Panc1 (cell line): ENCODE measurements at places on chromosomes 5 and 9. TPM values are rescaled to one million over a fixed set of nuclear protein-coding genes. Genes with fewer than 3 reads are reported as not detected.

- DNase-seq: no peak
These were observed 59.9 kb downstream of the GRAMD2B start for GRCh38 chr5:126483156-126483555.

DNA sequence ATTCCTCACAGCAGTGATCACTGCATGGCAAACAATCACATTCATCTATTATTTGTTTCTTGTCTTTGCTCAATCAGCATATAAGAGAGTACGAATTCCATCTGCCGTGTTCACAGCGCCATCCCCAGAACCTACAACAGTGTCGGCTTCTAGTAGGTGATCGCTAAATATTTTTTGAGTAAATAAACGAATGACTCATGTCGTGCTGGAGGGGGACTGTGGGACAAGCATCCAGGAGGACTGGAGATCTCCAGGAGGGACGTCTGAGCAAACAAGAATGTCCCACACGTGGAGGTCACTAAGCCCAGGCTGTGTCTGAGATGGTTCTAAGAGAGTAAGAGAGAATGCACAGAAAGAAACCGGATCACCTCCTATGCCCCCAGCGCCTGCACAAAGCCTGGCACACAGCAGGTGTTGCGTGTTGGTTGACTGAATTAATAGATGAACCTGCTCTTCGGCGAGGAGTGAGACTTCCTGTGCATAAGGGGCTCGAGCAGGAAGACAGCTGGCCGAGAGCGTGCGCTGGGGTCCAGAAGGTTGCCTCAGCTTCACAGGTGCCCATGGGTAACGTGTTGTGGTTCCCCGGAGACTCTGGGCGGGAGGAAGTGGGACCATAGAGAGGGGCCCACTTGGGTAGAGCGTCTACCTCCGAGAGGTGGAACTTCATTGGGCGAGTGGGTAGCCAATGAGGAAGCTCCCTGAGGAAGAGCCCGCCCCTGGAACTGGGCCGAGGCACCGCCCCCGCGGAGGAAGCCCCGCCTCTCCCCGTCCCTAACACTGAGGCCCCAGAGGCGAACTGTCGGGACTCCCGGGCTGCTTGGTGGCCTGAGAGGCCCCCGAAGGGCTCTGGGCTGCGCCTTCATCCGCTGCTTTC is 193.0 kb downstream of the MELK start:
- no peak for DNase-seq

GRCh38 chr5:1985781-1986180 is 103.1 kb upstream of the IRX4 start:
- DNase-seq: no peak

- no peak for DNase-seq
These were observed 129.1 kb upstream of the ZNF462 start for GRCh38 chr9:106733828-106734380.

- DNase-seq: no peak
These were observed 28.4 kb downstream of the PSAT1 start for GRCh38 chr9:78325343-78325742.

- no peak for DNase-seq
These were observed 1.2 kb upstream of the PHF2 start for GRCh38 chr9:93574900-93575795.

DNA sequence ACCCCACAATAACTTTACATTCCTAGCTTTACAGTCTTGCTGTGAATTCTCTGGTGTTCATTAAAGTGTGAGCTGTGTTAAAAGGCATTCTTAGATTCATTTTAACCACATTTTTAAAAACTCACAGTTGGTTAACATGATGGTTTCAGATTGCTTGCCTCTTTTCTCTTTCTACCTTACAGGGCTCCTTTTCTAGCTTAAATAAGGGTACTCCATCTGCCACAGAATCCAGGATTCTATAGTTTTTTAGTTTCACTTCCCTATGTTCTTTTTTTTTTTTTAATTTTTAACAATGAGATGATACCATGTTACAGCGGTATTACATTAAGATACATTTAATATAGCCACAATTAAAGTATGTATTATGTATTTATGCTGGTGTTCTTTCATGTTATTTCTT is 3.9 kb upstream of the FBXO4 start:
- no peak for DNase-seq

Gene FBN2
- total RNA-seq: 0.08 TPM

DNA sequence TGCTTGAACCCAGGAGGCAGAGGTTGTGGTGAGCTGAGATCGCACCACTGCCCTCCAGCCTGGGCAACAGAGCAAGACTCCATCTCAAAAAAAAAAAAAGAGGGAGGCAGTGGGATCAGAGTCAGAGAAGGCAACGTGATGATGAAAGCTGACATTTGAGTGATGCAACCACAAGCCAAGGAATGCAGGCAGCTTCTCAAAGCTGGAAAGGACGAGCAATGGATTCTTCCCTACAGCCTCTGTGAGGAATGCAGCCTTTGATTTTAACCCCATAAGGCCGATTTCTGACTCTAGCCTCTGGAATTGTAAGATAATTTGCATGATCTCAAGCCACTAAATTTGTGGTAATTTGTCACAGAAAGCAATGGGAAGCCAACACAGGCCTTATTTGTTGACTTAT is 9.8 kb downstream of the TGFBI start:
- DNase-seq: no peak

Gene PRR16
- total RNA-seq: not detected

Gene PCDHGA4
- total RNA-seq: 0.69 TPM

- no peak for DNase-seq
These were observed 178.5 kb downstream of the RAB3C start for GRCh38 chr5:58761407-58761806.

Gene SSNA1
- total RNA-seq: 86.9 TPM

GRCh38 chr5:110702704-110703103 is 23.8 kb downstream of the TMEM232 start:
- DNase-seq: no peak

DNA sequence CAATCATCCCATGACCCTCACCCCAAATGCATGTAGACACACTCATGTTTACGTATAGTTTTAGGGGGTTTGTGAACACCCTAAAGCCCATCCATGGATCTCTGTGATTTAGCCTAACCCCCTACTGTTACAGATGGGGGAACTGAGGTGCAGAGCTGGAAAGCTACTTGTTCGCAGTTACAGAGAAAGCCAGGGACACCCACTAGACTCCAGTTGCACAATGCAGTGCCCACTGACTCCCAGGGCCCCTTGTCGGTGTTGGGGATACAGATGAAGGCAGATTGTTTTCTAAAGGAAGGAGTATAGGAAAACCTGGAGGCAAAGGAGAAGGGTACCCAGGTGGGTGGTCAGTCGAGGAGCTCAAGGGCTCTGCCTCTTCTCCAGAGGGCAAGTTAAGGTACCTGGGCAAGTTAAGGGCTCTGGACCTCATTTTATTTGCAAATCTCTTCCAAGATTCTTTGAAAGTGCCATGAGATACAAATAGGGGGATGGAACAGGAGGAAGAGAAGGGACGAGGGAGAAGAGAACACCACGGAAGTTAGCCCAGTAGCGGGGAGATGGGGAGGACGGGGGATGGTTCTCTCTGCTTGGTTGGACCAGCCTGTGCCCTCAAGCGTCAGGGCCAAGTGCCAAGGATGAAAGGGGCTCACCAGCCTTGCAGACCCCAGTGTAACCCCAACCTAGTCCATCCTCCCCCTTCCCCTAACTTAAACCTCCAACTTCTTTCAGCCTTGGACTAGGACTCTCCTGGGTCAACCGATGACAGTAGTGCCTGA is 958 bp downstream of the MYOZ3 start:
- DNase-seq: no peak

GRCh38 chr5:131630208-131630962 is 4.6 kb downstream of the RAPGEF6 start:
- no peak for DNase-seq

- DNase-seq: no peak
These were observed 35.8 kb downstream of the DCAF10 start for GRCh38 chr9:37836386-37836785.

Gene FABP6
- total RNA-seq: 0.31 TPM

- DNase-seq: no peak
These were observed 832 bp downstream of the EIF4EBP3 start for GRCh38 chr5:140548300-140548688.

DNA sequence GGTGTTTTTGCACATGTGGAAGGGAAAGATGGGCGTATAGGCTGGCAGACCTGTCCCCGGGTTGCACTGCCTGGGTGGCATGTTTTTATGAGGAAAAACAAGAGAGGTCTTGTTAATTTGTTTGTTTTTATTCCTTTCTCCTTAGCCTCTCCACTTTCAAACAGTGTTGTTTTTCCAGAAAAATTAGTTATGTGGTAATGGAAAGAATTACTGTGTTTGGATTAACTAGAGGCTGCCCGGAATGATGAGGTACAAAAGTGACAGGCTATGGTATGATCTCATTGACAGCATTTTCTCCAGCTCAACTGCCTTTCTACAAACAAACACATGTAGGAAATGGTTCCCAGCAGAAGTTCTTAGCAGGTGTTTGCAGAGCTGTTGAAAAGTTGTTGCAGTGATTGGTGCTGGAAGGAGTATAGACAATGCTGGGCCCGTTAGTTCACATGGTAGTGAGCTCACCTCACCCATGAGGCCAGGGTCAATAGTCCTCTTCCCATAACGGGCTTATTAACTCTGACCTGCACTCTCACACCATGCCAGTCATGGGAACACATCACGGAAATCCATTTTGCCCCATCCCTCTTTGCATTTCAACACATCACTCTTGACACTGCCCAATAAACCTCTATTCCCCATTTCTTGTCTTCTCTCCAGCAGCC is 111.3 kb upstream of the SAP30L start:
- DNase-seq: no peak

DNA sequence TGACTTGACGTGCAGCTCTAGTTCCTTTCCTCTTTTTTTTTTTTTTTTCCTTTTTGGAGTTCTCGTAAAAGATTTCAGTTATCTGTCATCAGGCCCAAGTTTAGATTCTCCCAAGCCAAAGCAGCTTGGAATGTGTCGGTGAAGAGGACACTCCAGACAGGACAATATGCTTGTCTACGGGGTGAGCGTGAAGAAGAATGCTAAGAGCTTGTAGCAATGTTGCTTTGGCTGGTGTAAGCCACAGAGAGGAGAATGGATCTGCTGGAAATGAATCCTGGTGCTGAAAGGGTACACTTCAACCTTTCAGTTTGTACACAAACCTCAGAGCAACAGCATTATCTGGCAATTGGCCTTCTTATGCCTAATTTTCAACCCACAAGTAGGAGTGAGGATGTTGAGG is 92.4 kb downstream of the ISL1 start:
- DNase-seq: no peak

GRCh38 chr9:16213781-16214515 is 656.5 kb downstream of the BNC2 start:
- no peak for DNase-seq

DNA sequence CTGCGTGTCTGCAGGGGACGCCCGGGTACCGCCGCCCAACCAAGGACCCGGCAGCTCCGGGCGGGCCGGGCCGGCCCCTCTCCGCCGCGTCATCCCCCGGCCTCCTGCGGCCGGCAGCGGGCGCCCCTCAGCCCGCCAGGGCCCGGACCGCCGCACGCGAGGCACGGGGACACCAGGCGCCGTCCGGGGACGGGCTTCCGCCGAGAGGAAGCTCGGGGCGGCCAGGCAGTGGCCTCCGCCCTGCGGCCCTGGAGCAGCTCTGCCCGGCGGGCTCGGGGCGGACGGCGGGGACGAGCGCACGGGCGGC is 373 bp downstream of the FBXW5 start:
- DNase-seq: no peak

DNA sequence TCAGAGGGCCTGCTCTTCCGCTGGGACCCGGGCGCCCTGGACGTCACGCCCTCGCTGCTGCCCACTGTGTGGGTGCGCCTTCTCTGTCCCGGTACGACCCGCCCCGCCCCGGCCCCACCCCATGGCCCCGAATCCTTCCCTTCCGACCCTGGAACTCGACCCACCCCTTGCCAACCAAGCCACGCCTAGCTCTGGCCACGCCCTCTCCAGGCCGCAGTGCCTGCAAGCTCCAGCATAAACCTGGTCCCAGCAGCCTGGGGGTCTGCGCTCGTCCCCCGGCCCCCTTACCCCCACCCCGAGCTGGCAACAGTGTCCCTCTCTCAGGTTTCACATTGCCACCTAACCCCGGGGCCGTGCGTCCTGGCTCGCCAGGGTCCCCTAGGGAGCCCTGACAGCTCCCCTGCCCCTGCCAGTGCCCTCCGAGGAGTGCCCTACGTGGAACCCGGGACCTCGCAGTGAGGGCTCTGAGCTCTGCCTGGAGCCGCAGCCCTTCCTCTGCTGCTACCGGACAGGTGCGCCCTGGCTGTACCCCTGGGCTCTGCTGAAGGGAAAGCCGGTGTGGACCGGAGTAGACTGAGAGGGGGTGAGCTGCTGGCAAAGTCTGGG is 3.4 kb downstream of the ADGRD2 start:
- no peak for DNase-seq

Gene WNT8A
- total RNA-seq: not detected

DNA sequence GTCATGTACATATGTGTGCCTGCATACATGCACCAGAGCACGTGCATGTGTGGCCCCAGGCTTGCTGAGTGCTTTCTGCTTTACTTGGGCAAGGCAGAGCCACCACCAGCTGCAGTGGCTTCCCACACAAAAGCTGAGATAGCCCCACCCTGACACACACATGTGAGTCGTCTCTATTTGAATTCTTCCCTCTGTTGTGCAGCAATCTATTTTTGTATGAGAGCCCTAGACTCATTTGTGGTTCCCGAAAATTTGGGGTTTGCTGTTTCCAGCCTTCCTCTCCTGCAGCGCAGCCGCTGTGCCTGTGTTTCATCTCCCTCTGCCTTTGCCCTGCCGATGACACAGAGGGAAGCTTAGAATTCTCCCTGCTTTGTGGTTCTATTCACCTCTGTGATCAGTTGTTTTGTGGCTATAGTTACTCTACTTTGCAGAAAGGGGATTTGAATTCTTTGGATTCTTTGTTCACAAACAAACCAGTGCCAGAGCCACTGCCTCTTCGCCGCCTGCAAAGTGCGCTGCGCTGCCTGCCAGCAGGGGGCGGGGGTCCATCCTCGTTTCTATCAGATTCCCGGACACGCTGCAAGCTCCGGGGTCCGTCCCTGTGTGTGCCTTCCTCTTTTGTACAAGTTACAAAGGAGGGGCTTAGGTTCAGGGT is 95.8 kb upstream of the DAP start:
- peak; percentile 15 for DNase-seq

- DNase-seq: no peak
These were observed 43.4 kb downstream of the PPARGC1B start for GRCh38 chr5:149773291-149774095.

Gene OLFM1
- 0.39 TPM for total RNA-seq

GRCh38 chr5:81717226-81717625 is 33.7 kb downstream of the SSBP2 start:
- no peak for DNase-seq

- no peak for DNase-seq
These were observed 1.6 kb downstream of the IRX4 start for GRCh38 chr5:1881098-1881572.

Gene HSPA5
- total RNA-seq: 281 TPM

GRCh38 chr9:16294133-16294770 is 576.2 kb downstream of the BNC2 start:
- DNase-seq: no peak

- DNase-seq: no peak
These were observed 29.1 kb downstream of the TSPAN17 start for GRCh38 chr5:176676361-176676824.

DNA sequence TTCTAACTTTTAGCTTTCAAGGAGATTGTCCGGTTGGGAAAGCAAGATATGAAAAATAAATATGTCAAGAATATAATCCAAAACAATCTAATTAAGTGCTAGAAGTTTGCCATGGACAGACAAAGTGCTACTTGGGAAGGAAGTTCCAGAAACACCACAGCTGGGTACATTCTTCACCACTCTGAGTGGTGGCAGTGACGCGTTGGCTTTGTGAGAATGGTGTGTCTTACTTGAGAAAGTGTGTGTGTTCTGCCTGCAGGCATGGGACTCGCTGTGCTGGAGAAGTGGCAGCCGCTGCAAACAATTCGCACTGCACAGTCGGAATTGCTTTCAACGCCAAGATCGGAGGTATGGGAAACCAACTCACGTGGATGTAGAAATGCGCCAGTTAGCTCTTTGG is 177.2 kb downstream of the PCSK5 start:
- DNase-seq: no peak
